ENCODE measurements at places on chromosomes 6 and 20.

DNA sequence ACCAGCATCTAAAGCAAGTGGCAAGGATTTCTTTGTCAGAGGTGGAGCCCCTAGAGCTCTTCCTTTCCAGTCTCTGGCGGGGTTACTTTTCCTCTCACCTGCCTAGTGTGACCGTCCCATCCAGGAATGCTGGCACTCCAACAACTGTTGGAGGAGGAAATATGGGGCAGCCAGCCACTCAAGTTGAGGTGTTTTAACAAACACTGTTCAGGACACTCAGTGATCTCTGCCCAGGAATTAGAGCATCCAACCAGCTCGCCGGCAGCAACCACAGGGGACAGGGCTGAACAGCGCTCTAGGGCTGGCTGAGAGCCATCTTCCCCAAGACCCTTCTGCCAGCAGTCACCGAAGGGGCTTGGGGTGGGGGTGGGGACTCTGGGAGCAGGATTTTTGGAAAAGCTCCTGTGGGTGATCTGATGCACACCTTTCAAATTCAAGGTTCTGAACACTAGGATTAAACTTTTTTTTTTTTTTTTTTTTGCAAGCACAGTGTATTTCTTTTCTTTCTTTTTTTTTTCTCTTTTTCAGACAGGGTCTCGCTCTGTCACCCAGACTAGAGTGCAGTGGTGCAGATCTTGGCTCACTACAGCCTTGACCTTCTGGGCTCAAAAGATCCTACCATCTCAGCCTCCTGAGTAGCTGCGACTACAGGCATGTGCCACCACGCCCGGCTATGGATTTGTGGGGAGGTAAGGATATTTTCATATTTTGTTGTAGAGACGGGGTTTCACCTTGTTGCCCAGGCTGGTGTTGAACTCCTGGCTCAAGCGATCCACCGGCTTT is 28.4 kb upstream of the KCNK16 start:
- no peak for DNase-seq

GRCh38 chr6:134389129-134389528 is 71.2 kb upstream of the SGK1 start:
- DNase-seq = no peak

GRCh38 chr20:62454904-62455636 is 20.7 kb downstream of the GATA5 start:
- DNase-seq = no peak

- no peak for DNase-seq
Measured at GRCh38 chr6:84046755-84047154, 13.2 kb downstream of the MRAP2 start.

- DNase-seq = no peak
Measured at GRCh38 chr6:3910106-3910663, 61.0 kb downstream of the FAM50B start.

GRCh38 chr6:124203101-124203811 is 399.6 kb downstream of the NKAIN2 start:
- DNase-seq = no peak

- DNase-seq = no peak
Measured at GRCh38 chr6:125741336-125741735, 8.1 kb upstream of the HEY2 start.

- DNase-seq = peak; percentile 52
Measured at GRCh38 chr20:52783769-52784168, 188.4 kb upstream of the TSHZ2 start.

GRCh38 chr6:151609146-151609902 is 115.5 kb downstream of the CCDC170 start:
- no peak for DNase-seq

DNA sequence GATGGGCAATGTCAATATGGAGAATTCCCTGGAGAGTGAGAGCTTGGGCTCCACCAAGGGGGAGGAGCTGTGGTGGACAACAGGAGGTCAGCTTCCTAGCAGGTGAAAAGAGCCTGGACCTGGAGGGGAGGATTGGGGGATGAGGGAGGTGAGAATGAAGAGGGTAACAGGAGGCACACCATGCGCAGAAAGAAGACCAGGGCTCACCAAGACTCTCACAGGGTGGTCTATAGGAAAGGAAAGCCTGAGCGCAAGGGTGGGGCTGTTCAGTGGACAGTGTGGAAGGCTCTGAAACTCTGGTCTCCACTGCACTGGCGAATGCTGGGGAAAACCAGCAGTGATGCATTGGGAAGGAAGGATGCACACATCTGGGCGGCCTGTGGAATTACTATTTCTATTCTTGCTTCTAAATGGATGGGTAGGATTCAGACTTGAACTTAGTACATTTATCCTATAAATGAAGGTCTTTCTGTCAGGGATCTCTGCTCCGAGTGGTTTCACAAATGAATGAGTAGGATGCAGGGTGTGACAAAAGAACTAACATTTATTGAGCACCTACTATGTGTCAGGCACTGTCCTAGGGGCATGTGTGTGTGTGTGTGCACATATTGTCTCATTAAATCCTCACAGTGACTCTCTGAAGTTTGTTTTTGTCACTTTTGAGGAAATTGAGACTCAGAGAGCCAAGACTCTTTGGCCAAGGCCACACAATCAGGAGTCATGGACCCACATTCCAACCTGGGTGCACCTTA is 152.7 kb downstream of the CD83 start:
- no peak for DNase-seq

DNA sequence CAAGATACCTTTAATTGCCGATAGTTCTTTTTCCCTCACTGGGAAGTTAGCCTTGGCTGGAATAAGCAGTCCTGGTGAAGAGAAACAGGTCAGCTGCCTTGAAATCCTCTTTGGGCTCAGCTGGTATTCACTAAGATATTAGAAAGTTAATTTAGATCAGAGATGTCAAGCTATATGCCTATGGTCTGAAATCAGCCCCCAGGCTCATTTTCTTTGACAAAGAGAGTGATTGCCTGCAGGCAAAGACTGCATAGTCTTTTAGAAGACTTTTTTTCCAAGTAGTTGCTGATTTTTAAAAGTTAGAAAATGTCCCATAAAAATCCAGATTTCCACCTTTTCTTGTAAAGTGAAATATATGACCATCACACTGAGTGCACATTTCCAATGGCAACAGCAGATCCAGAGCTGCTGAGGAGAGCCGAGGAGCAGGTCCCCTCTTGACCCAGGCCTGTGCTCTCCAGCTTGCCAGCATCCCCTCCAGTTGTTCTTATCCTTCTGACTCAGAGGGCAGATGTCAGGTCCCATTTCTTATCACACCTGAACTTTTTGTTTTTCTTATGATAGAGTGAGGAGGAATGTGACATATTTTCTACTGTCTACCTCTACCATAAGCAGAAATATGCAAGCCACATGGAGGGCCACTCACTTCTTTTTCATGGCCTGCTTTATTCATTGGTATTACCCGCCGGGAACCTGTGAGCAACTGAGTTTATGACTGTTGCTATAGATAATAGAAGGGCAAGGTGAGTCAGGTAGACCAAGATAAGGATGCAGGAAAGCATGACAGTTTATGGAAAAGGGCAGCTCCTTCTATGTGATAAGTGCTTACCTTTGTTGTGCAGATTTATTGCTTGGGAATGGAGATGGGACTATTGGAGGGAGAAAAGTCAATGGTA is 17.6 kb upstream of the L3MBTL3 start:
- no peak for DNase-seq

DNA sequence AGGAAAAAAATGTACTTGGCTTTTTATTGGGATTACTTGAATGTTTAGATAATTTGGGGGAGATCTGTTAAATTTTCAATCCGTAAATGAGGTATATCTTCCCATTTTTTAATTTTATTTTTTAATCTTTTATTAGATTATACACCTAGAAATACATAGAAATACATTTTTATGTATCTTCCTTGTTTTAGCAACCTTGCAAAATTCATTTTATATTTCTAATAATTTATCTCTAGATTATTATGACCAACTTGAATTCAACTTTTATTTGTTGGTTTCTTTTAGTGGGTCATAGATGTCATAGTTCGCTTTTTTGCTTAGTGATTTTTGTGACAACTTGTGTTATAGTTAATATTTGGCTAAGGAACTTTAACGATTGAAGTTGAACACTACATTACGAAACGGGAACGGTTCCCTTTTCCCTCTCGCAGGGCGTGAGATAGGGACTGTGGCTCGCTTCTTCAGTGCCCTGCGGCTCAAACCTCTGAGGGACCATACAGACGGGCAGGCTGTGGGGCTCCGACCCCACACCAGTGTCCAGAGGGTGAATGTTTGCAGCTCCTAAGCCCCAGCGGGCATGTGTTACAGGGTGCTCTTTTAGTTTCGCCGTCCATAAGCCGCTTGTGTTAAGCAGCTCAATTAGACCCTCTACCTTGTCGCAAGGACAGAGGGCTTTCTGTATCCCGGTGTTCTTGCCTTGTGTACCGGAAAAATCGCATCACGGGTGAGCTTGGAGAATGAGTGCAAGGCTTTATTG is 53.8 kb downstream of the PRND start:
- DNase-seq = no peak

DNA sequence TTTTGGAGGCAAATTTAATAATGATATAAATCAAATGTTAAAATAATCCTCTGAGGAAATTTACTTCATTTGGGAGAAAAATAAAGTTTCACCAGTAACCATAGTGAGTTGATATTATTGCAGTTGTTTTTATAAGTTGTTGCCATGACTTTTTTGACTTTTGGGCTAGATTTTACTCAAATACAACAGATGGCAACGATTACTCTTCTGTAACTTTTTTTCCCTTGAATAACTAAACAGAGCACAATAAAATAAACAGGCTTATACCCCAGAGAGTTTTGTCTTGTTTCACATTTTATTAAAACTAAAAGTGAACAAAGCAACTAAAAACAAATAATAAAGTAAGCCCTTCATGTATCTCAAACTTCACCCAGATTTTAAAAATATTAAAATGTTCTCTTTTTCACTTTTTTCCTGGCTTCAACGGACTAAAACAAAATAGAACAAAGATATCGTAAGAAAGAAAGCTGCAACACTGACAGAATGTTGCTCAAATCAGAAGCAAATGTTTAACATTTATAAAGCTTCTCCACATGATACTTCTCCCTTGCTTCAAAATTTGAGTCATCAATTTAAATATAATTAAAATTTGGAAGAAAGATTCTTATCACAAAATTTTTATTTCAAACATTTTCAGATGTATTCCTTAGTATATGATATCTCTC is 42.5 kb upstream of the BMP5 start:
- DNase-seq = no peak

- no peak for DNase-seq
Measured at GRCh38 chr6:44203955-44204354, 12.8 kb upstream of the MYMX start.
